ENCODE measurements at places on chromosomes 4 and X.

- DNase-seq = no peak
Measured at GRCh38 chrX:15679246-15679645, 14.6 kb upstream of the CLTRN start.

DNA sequence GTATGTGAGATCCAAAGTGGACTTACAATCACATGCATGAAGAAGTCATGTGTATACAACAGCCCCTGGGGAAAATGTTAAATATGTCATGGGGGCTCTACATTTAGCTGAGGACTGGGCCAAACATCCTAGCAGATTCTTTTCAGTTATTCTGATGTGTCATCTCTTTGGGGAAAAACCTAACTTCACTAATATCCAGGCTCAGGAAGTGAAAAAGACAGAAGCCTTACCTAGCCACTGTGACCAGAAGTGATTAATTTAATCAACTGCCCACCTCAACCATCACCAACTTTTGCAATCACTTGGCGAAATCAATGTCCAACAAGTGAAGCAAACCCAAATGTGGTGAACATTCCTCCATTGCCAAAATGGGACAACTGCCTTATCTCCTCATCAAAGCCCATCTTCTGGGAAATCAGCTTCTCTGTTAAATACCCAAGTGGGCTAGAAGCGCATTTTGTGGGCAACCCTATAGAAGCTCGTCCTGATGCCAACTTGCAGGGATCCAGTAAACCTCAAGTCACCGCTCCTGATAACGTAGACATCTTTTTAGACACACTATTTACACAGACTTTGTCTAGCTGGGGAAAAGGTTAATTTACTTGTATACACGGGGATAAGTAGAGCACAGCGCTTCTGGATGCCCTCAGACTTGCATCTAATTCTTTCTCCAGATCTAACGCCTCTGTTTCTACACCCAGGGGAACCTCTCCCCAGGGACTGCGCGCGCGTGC, 1.4 kb upstream of the HHIP start:
- DNase-seq = no peak

GRCh38 chrX:133677123-133678063, 262.1 kb upstream of the GPC4 start:
- no peak for DNase-seq

DNA sequence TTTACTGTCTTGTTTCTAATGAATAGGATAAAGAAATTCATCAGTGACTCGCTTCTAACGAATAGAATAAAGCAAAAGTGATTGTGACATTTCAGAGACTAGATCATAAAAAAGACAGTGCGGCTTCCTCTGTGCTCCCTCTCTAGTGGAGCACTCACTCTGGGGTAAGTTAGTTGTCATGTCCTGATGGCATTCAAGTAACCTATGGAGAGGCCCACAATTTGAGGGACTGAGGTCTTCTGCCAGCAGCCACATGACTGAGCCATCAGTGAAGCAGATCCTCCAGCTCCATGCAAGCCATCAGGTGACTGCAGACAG, 72.4 kb downstream of the YIPF6 start:
- DNase-seq = no peak

GRCh38 chr4:141131723-141132071, 1.6 kb downstream of the RNF150 start:
- DNase-seq = no peak

- no peak for DNase-seq
Measured at GRCh38 chr4:21678711-21679110, 269.9 kb downstream of the KCNIP4 start.

- no peak for DNase-seq
Measured at GRCh38 chr4:70356185-70356584, 4.4 kb upstream of the SMR3A start.

GRCh38 chr4:31068257-31069075, 348.3 kb downstream of the PCDH7 start:
- DNase-seq = no peak

DNA sequence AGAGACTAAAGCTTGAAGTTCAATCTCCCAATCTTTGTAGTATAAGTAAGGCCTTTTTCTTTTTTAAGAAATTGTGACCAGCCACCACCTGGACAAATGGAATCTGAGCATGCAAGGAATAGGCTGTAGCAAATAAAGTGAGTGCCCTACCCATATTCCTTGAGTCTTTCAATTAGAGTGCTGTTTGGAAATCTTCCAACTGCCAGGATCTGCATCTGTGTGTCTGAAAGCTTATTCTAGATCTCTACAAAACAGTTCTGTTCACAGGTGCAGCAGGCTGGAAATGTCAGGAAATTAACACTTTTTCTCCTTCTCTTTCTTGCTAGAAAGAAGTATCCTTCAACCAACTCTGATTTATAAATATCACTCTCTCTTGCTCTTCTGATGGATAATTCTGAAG, 76.7 kb upstream of the NDST3 start:
- no peak for DNase-seq

DNA sequence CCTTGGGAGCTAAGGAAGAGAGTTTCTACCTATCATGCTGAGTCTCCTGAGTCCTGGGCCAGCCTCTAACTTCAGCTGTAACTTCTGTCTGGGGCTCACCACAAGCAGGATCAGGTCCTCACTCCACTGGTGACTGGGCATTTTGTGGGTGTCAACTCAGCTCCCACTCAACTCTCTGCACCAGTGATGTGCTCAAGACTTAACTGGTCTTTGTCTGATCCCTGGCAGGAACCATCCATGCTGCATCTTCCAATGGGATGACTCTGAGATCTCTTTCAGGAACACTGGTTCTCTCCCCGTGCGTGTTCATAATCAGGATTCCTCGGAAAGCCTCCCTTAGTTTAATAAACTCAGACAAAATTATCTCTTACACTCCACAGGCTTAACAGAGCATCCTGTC, 82.3 kb downstream of the COMMD8 start:
- DNase-seq = no peak

GRCh38 chrX:110384490-110384889, 25.8 kb downstream of the RTL9 start:
- DNase-seq = no peak

- no peak for DNase-seq
Measured at GRCh38 chrX:15349046-15349445, 13.7 kb upstream of the PIGA start.

DNA sequence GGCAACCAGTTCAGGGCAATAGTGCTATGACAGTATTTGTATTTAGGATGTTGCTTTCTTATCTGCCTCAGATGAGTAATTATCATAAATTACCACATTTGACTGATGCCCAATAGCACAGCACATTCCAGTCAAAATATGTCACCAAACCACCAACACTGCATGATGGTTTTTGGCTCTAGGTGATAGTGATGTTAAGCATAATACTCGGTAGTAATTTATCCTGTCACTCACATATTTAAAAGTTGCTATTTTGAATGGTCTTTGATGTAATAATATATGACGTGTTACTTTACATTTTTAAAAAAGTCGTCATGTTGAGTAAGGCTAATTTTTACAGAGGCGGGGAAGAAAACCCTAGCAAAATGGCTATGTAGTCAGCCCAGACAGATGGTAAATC, 42.5 kb downstream of the UNC5C start:
- no peak for DNase-seq

GRCh38 chr4:3612281-3612680, 80.1 kb upstream of the LRPAP1 start:
- no peak for DNase-seq

- no peak for DNase-seq
Measured at GRCh38 chr4:78660559-78660958, 109.0 kb downstream of the ANXA3 start.

Data from activated CD8-positive, alpha-beta memory T cell treated with anti-CD3 and anti-CD28 coated beads for 1 hour (primary cell).